ENCODE measurements at places on chromosomes 5 and 9. TPM values are rescaled to one million over a fixed set of nuclear protein-coding genes. Genes with fewer than 3 reads are reported as not detected.

GRCh38 chr5:119387945-119388618 is 32.3 kb downstream of the TNFAIP8 start:
- DNase-seq, result no peak

DNA sequence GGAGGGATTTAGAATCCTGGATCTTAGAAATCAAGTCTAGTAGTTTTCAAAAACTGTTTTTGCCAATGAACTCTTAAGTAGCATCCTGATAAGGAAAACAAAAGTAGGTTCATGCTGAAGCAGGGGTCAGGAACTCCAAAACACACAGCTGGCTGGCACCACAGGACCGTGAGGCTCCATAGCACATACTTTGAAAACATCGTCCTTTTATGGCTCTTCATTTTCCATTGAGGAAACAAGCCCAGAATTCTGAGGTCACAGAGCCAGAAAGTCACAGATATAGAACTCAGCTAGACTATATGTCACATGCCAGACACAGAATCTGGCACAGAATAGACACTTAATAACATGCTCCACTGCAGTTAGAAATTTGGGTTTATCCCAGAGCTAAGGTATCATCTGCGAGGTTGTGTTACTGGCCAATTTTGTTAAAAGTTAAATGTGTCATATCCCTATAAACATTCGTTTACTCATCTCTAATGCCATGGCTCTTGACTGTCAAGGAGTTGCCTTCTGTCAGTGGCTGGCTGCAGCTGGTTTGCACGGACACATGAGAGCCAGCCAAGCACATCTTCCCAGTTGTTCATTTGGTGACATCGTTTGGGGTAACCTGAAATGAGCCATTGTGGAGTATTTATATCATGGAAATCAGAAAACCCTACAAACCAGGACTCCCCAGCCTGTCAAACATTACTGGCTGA is 58.8 kb downstream of the FAM78A start:
- no peak for DNase-seq

Gene AFAP1L1
- total RNA-seq, result 5.3 TPM

DNA sequence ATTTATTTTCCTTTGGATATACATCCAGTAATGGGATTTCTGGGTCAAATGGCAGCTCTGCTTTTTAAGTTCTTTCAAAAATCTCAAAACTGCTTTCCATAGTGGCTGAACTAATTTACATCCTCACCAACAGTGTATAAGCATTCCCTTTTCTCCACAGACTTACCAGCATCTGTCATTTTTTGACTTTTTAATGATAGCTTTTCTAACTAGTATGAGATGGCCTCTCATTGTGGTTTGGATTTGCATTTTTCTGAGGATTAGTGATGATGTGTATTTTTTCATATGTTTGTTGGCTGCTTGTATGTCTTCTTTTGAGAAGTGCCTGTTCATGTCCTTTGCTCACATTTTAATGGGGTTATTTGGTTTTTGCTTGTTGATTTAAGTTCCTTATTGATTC is 90.0 kb upstream of the HMHB1 start:
- no peak for DNase-seq

DNA sequence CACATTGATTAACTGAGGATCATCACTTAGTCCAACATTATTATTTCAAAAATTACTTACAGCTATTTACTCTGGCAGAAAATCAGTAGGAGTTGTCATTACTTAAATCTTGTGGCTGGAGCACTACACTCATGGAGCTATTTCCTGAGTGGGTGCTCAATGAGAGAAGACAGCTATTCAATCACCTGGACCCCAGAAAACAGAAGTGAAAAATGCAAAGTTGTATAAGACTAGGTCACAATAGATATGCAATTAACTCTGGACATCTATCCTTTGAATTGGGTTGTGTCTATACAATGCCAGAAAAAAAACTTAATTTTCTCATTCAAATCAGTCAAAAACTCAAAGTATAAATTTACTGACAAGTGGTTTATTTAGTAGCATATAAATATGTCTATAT is 340.9 kb downstream of the EFNA5 start:
- no peak for DNase-seq

Gene TRPM3
- total RNA-seq, result not detected

Gene LURAP1L
- total RNA-seq, result 6.1 TPM

- DNase-seq, result no peak
Measured at GRCh38 chr9:38181232-38181631, 112.2 kb upstream of the SHB start.

GRCh38 chr5:127444171-127444570 is 73.3 kb upstream of the PRRC1 start:
- no peak for DNase-seq

- peak; percentile 7 for DNase-seq
Measured at GRCh38 chr5:59416451-59416850, 477.1 kb downstream of the PDE4D start.

GRCh38 chr5:95958310-95959014 is 3.2 kb downstream of the ELL2 start:
- peak; percentile 54 for DNase-seq

DNA sequence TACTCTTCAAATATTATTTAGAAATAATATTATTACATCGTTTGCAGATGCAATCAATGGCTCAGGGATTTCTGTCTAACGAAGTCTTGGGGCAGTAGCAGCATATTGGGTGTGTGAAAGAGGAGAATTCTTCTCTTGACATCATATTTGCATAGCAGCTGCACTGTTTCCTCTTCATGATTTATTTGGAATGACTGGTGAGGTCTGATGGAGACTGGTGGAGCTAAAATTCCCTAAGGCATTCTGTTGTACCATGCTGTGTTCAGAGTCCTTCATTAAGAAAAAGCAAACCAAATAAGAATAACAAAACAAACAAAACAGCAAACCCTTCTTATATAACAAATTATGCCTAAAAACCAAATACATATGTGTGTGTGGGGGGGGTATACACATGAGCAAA is 177.6 kb downstream of the DIRAS2 start:
- DNase-seq, result no peak

DNA sequence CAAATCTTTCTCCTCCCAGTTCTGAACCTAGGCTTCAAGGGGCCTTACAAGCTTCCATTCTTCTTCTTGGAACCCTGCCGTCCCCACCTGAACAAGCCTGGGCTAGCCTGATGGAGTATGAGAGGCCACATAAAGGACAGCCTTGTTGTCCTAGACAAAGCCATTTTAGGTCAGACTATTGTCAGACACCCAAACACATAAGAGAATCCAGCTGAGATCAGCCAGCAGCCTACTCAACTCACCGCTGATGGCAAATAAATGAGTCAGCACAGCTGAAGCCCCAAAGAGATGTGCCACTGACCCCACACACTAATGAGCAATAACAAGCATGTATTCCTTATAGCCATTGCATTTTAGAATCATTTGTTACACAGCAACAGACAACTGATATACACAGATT is 33.8 kb downstream of the SVEP1 start:
- DNase-seq, result peak; percentile 11

DNA sequence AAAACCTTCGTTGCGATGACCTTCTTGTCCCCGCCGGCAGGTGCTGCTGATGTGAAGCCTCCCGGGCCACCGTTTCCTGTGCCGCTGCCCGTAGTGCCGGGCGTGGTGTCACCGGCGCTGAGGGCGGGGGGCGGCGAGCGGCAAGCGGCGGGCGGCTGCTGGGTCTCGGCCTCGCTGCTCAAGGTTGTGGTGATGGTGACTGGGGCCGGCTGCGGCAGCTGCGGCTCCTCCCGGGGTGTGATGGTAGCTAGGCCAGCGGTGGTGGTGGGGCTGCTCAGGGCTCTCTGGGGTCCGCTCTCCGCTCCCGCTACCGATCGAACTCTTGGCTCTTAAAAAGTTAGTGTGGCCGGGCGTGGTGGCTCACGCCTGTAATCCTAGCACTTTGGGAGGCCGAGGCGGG is 36.0 kb upstream of the PTPN3 start:
- DNase-seq, result no peak

DNA sequence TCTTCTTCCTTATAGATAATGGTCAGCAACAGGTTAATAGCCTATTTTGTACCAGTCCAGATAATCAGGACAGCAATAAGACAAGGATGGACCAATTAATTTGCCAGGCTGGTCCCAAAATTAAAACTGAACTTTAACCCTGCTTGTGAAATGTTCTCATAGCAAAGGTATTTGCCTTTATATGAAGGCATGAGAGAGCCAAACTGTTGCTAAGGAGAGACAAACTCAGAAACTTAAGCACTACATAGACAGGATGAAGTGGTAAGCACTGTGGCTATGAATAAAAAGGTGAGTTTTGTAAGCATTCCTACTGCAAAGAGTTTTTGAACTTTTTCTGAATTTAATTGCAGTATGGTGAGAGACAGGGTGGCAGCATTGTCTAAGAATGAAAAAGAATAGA is 174.7 kb upstream of the PPP1R2B start:
- DNase-seq, result peak; percentile 31

DNA sequence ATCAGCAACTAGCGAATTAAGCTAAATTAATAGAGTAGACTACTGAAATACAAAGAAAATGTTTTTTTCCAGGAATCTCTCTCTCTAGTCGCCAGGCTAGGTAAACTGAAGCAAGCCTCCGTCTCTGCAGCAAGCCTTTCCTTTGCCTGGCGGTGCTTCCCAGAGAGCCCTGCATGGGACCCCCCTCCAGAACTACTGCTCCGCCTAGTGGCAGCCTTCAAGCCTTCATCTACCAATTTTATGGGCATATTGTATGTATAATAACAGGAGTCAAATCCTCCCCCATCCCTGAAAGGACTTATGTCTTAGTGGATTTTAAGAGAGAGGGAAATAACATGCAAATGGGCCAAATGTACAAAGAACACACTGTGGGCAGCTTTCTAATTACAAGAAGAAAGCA is 241.9 kb downstream of the SAXO1 start:
- peak; percentile 12 for DNase-seq

DNA sequence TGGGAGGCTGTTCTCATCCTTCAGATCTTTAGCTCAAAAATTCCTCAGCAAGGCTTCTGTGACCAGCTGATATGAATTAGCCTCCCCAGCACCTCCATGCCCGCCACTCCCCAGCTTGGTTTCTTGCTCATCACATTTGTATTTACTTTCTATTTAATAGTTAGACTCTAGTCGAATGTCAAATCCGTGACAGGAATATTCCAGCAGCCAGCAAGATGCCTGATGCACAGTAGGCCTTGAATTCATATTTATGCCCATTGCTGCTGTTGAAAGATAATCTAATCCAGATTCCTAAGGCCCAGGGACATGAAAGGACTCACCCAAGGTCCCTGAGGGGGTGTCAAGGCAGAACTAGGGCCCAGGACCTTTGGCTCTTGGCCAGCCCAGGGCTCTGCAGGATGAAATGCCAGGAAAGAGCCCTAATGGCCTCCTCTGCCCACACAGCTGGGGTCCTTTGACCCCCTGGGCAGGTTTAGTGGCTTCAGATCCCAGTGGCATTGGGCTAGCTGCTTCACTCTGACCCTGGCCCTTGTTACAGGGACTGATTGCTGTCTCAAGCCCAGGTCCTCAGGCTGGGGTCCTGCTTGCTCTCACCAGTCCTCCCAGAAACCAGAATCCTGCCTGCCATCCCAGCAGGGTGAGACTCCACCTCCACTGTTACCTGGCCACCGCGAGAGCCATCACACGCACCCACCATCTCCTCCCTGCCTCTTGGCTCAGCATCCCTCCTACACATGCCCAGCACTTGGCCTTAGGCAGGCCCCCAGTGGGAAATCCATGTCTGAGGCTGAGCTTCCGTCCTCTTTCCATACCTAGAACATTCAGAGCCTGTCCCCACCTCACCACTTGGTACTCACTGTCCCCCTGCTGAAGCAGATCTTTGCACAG is 7.3 kb downstream of the CSF1R start:
- no peak for DNase-seq

GRCh38 chr5:140357726-140358093 is 2.3 kb upstream of the SLC4A9 start:
- peak; percentile 83 for DNase-seq

DNA sequence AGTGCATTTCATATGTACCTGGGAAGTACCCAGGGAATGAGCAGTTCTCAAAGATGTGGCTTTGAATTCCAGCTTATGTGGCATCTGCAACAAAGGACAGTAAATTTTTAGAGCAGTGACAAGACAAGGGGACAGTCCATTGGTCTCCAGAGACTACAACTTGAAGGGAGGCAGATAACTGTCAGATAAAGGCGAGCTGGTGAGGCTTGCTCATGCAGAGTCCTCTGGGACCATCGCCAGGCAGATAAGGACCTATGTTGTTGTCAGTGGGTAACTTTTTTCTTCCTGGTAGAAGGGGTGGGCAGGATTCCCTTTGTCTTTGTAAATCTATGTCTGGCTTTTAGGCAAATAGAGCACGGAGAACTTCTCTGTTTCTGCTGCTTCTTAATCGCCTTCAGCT is 120.2 kb downstream of the ICE1 start:
- no peak for DNase-seq

- DNase-seq, result peak; percentile 45
Measured at GRCh38 chr9:79325501-79325900, 246.3 kb upstream of the TLE4 start.

DNA sequence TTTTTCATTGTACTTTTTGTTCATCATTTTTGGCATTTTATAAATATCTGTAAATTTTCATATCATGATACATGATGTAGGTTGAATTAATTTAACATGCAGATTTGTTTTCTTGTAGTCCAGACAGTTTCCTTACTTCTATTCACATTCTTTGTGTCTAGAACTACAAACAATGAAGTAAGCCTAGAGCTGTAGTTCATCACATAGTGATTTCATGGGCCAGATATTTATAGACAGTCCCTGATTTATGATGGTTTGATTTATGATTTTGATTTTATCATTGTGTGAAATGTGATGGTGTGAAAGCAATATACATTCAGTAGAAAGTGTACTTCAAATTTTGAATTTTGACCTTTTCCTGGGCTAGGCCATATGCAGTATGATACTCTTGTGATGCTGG is 139.0 kb downstream of the ARHGEF28 start:
- DNase-seq, result no peak

DNA sequence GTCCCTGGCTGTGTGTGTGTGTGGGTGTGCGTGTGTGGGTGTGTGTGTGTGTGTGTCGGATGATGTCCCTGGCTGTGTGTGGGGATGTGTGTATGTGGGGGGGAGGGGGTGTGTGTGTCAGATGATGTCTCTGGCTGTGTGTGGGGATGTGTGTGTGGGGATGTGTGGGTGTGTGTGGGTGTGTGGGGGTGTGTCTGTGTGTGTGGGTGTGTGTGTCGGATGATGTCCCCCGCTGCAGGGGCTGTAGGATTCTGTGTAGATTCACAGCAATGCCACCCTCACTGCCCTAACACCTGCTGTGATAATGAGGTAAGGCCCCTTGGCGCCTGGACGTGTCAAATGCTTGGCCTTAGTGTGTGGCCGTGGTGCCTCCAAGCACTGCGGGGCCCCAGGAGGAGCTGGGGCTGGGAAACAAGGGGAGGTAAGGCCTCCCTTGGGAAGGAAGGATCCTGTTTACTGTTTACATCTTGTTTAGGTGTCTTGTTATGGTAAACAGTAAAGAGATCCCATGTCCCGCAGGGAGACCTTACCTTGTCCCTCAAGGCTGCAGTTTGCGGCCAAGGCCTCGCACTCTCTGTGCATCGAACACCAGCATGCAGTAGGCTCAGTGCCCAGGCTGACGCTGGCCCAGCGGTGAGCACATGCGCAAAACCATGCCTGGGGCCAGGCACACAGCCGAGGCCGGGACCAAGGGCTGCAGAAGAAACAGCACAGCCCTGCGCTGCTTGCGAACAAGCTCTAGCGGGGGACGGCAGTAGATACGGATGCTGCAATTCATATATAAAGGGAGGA is 24.1 kb downstream of the AHRR start:
- no peak for DNase-seq

Gene CYLC2
- total RNA-seq, result not detected

- DNase-seq, result no peak
Measured at GRCh38 chr5:7087719-7088297, 308.1 kb upstream of the ADCY2 start.

All from IMR-90 (cell line).